ENCODE measurements at places on chromosomes 5 and 9.

DNA sequence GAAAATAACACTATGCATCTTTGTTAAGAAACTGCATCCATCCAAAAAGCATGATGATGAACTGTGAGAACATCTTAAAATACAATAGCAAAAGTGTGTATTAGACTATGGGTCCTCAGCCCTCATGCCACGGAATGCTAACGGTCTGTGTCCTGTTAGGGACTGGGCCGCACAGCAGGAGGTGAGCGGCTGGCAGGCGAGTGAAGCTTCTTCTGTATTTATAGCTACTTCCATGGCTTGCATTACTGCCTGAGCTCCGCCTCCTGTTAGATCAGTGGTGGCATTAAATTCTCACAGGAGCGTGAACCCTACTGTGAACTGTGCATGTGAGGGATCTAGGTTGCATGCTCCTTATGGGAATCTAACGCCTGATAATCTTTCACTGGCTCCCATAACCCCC lies 129.8 kb downstream of the NXNL2 start:
- no peaks in the 10 kb centered on the region for H3K4me1 ChIP-seq
- no peak overlapping the region for H3K4me3 ChIP-seq
- no peak for DNase-seq
- no peak overlapping the region for H3K27ac ChIP-seq
- peaks cover 2% of the 10 kb centered on the region for H3K27me3 ChIP-seq

DNA sequence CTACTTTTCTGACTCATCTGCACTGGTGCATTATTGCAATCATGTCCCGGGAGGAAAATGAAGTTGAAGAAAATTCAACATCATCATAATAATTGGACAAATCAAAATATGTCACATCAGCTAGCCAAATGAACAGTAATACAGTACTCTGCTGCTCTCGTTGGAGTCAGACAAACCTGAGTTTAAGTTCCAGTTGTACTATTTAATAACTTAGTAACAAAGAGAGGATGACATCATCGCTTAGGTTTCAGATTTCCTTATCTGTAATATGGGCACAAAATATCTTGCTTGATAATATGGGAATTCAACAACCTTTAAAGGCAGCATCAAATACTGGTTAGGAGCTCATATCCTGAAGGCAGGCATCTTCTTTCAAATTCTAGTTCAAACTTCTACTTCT lies 1248.9 kb upstream of the ACO1 start:
- no peak overlapping the region for H3K4me3 ChIP-seq
- no peaks in the 10 kb centered on the region for H3K27me3 ChIP-seq
- H3K4me1 ChIP-seq, result no peaks in the 10 kb centered on the region
- no peak for DNase-seq
- no peaks in the 10 kb centered on the region for H3K36me3 ChIP-seq

DNA sequence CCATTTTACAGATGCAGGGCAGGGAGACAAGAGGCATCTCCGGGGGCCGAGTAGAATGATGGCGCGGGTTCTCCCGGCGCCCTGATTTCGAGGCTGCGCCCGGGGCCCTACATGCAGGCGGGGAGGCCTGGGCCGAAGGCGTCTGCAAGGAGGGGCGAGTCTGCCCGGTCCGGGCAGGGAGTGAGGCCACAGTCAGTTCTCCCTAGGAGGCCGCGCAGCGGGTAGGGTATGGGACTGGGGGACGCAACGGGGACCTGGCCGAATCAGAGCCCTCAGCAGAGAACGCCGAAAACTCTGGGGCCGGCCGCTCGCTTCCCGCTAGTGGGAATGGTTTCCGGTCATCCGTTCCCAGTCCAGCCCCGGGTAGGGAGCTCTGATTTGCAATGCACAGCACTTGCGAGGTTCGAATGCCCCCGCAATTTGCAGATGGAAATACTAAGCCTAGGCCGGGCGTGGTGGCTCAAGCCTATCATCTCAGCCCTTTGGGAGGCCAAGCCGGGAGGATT lies 6.4 kb downstream of the TLX3 start:
- no peaks in the 10 kb centered on the region for H3K36me3 ChIP-seq
- peaks cover 50% of the 10 kb centered on the region for H3K4me1 ChIP-seq
- no peak overlapping the region for H3K4me3 ChIP-seq

- no peaks in the 10 kb centered on the region for H3K4me1 ChIP-seq
- H3K4me3 ChIP-seq, result no peak overlapping the region
- no peaks in the 10 kb centered on the region for H3K36me3 ChIP-seq
- H3K27me3 ChIP-seq, result no peaks in the 10 kb centered on the region
- no peak overlapping the region for H3K27ac ChIP-seq
- DNase-seq, result no peak
Observed at GRCh38 chr9:110835404-110835803, 166.8 kb downstream of the MUSK start.

GRCh38 chr5:169408171-169408570 lies 107.2 kb upstream of the SLIT3 start:
- DNase-seq, result no peak
- H3K27me3 ChIP-seq, result no peaks in the 10 kb centered on the region
- no peak overlapping the region for H3K4me3 ChIP-seq
- H3K4me1 ChIP-seq, result no peaks in the 10 kb centered on the region
- no peaks in the 10 kb centered on the region for H3K36me3 ChIP-seq
- no peak overlapping the region for H3K27ac ChIP-seq
